Glutamatergic neuron (in vitro differentiated cells): ENCODE measurements at places on chromosomes 2 and 18. TPM values are rescaled to one million over a fixed set of nuclear protein-coding genes. Genes with fewer than 3 reads are reported as not detected.

GRCh38 chr2:241561832-241562231 is 3.3 kb downstream of the BOK start:
- no peak for DNase-seq

GRCh38 chr2:101956465-101957438 is 35.0 kb upstream of the IL1R2 start:
- DNase-seq, result no peak

DNA sequence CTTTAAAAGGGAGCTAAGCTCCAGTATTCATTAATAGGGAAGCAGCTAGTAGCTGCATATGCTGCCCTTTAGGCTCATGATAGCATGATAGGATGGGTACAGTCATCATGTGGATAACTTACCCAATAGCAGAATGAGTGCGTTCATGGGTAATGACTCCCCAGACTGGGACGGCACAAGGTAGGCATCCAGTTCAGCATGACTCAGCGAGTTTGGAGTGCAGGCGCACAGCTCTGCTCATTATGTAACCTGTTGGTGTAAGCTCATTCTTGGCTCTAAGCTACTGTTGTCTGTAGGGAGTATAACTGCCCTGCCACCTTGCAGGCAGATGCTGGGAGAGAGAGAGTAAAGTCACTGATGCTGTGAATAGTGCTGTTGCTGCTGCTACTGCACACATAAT is 209.2 kb upstream of the SYT4 start:
- DNase-seq, result peak; percentile 24

- DNase-seq, result no peak
Measured at GRCh38 chr2:223418131-223418530, 184.0 kb downstream of the SCG2 start.

Gene DGKD
- total RNA-seq, result 67.6 TPM

DNA sequence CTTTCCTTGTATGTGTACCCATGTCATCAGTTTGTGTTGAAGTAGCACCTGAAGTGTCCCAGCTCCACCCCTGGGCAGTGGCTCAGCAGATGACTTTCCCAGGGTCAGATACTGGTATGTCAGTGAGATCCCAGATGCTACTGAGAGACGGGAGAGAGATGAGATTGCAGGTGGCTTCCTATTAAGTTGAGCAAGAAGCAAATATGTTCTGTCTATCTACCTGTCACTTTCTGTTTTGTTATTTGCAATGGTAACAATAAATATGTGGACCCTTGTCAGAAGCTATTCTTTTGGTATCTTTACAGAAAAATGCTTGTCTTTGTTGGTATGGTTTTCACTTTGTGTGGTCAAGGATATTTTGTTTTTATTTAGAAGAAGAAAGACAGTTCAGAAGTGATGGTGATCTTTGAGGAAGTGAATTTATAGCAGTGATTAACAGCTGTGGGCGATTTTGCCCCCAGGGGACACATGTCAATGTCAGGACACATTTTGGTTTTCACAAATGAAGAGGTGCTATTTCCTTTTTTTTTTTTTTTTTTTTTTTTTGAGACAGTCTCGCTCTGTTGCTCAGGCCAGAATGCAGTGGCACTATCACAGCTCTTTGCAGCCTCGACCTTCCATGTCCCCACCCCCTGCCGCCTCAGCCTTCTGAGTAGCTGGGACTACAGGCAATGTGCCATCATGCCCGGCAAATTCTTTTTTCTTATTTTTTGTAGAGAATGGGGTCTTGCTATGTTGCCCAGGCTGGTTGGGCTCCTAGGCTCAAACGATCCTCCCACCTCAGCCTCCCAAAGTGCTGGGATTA is 21.4 kb downstream of the MGAT5 start:
- no peak for DNase-seq

DNA sequence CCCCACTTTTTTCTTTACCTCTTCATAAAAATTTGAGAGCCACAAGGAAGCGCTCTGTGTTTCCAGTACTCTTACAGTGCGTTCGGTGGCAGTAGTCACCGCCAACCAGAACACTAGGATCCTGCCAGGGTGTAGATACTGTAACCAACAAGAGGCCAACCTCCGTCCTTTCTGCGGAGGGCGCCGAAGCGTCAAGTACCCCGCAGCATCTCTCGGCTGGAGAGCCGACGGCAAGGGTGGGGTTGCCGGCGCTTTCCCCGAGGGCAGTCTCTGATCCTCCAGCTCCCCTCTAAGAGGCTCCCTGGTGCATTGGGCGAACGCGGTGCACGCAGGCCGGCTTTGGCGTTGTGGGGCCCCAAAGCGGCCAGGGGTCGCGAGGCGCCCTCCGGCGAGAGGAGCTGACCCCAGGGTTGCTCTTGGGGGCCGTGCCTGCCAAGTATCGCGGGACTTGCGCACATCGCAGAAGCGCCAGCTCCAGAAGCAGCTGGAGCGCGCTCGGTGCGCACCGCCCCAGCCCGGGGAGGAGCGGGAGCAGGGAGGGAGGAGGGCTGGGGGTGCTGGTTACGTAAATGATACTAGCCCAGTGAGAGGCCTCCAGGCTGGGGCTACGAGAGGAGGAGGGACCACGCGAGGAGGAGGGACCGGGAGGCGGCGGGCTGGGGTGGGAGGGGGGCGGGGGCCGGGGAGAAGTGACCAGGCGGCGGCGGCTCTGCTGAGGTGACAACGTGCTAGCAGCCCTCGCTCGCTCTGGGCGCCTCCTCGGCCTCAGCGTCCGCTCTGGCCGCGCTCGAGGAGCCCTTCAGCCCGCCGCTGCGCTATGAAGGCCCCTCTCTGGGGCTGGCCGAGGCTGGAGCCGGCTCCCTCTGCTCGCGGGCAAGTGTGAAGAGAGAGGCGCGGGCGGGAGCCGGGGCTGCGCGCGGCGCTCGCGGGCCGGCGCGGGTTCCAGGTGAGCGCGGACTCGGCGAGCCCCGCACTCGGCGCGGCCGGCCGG is at the start of gene GALNT13:
TSS of gene GALNT13 (plus strand) at position 692 of the 991 bp plus-strand sequence.
- DNase-seq, result peak; percentile 80

- DNase-seq, result no peak
Measured at GRCh38 chr2:235839226-235839625, 329.0 kb downstream of the GBX2 start.

DNA sequence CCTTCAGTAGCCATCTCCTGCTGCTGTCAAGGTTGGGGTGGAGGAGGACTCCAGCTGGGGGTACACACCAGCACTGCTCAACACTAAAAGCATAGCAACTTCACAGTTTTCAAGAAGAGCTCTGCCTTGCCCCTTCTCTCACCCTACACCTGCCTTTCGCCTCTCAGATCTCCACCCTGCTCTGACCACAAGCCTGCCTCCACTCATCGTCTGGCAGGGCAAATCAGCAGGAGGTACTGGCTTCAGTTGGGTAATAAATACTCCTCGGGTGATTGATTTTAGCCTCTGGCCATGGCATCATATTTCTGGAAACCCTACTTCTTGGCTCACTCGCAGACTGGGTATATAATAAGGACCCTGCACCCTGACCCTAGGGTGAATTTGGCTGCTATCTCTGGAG is 3.1 kb upstream of the PRKAG3 start:
- no peak for DNase-seq
